ENCODE measurements at places on chromosomes 11 and 22. TPM values are rescaled to one million over a fixed set of nuclear protein-coding genes. Genes with fewer than 3 reads are reported as not detected.

The CHRM1 gene
- not detected for total RNA-seq

The DUSP8 gene
- 2.9 TPM for total RNA-seq

The GRM5 gene
- total RNA-seq = not detected

The SAA4 gene
- 0.43 TPM for total RNA-seq

The PNPLA3 gene
- total RNA-seq = 2.0 TPM

The LGR4 gene
- total RNA-seq = 10.1 TPM

The GRAMD1B gene
- 4.6 TPM for total RNA-seq

The OR52I2 gene
- not detected for total RNA-seq

The MRGPRG gene
- total RNA-seq = not detected

The APOBEC3H gene
- total RNA-seq = 0.50 TPM

The SDHD gene
- 109 TPM for total RNA-seq

The TMA7B gene
- not detected for total RNA-seq

The OR51T1 gene
- not detected for total RNA-seq

The RFPL1 gene
- not detected for total RNA-seq

The CHKB gene
- 30.7 TPM for total RNA-seq

The POU2F3 gene
- total RNA-seq = 0.48 TPM

The ANO5 gene
- 0.02 TPM for total RNA-seq

The RBMXL2 gene
- not detected for total RNA-seq

The HTR3B gene
- total RNA-seq = not detected

The OR5AK2 gene
- not detected for total RNA-seq

The PAMR1 gene
- 0.43 TPM for total RNA-seq

The FREY1 gene
- 0.24 TPM for total RNA-seq

The INS gene
- total RNA-seq = not detected

The KDELR3 gene
- total RNA-seq = 24.4 TPM

The MUC5AC gene
- total RNA-seq = not detected

The TNNI2 gene
- total RNA-seq = not detected

The OR2AG2 gene
- total RNA-seq = not detected

The OR2D2 gene
- total RNA-seq = not detected

The FOLR2 gene
- not detected for total RNA-seq

The KREMEN1 gene
- total RNA-seq = 2.0 TPM

The GPHA2 gene
- total RNA-seq = not detected

The SLC37A2 gene
- 1.4 TPM for total RNA-seq

The CCDC116 gene
- total RNA-seq = not detected

The NCAM1 gene
- 9.2 TPM for total RNA-seq

The ADAMTS8 gene
- not detected for total RNA-seq

Data from A172 (cell line).